ENCODE measurements at places on chromosomes 11 and 22.

GRCh38 chr11:118227865-118228785, 3.3 kb upstream of the JAML start:
- peaks cover 33% of the 10 kb centered on the region for H3K4me1 ChIP-seq
- H3K27ac ChIP-seq = peak overlapping the region; percentile 73
- H3K4me3 ChIP-seq = no peak overlapping the region
- no peaks in the 10 kb centered on the region for H3K36me3 ChIP-seq

DNA sequence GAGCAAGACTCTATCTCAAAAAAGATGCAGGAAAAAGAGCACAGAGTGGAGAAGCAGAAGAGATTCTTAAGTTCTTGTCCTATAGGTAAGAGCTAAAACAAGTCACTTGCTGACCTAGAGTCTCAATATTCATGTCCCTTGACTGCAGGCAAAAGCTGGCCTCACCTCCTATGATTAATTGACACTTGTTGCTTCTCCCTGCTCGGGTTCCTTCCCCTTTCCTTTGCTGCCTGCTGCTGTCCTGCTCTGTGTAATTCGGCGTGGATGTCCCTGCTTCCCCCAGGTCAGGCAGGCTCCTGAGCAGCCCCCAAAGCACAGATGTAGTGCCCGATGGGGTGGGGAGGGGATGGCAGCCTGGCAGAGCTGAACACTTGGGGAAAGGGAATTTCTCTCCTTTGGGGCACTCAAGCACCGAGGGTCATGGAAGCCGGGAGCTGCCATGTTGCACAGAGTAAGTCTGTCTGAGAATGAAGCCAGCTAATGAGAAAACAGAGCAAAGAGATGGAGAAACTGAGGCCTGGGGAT, 60.8 kb upstream of the NUP50 start:
- H3K4me1 ChIP-seq = no peaks in the 10 kb centered on the region
- no peak overlapping the region for H3K4me3 ChIP-seq
- no peak for DNase-seq
- H3K27ac ChIP-seq = no peak overlapping the region
- no peaks in the 10 kb centered on the region for H3K36me3 ChIP-seq
- peaks cover 13% of the 10 kb centered on the region for H3K27me3 ChIP-seq

DNA sequence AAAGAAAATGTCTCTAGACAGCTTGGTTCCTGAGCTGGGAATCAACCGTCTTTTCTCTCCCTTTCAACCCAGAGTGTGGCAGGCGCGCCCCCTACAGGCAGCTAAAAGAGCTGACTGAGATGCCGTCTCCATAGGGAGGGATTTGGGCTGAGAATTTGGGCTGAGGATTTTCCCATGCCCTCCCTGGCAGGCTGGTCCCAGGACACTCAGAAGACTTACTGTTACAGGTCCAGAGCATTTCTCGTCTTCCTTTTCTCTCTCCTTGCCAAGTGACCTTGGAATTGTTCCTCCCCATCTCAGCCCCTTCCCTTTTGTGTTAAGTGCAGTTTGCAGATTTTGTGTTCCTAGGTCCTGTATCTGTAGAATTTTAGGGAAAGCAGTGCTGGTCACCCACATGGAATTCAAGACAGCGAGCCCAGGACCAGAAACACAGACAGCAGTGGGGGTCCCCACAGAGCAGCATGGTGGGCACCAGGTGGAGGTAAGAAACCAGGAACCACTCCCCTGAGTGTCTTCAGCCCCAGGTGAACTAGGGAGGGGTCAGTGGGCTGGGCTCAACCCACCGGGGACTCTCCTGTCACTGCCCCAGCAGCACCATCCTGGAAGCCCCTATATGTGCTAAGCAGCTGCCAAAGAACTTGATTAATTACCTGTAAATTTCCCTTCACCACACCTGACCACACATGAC, 9.9 kb upstream of the IGLL5 start:
- peaks cover 26% of the 10 kb centered on the region for H3K4me1 ChIP-seq
- no peak overlapping the region for H3K27ac ChIP-seq
- no peaks in the 10 kb centered on the region for H3K36me3 ChIP-seq
- peaks cover 3% of the 10 kb centered on the region for H3K27me3 ChIP-seq

DNA sequence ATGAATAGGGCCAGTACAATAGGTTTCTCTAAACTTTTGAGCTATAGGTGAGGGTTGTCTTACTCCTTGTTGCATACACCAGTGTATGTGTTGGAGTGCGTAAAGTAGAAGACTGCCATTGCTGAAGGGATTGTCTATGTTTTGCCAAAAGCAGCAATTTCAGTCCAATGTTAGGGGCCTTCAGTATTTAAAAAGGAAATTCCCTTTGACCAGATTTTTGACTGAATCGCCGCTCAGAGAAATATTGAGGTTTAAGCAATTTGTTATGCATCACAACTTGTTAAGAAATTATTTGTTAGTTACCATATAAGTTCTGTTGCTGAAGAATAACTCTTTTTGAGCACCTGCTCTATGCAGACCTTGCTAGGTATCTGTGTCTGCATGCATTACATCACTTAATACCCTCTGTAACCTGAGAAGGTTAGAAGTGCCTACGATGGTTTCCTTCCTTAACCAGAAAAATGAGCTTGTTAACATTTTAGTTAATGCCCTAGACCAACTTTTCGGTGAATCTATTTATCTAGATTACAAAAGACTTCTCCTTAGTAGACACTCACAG, 33.9 kb downstream of the MMP20 start:
- no peaks in the 10 kb centered on the region for H3K36me3 ChIP-seq
- H3K27me3 ChIP-seq = no peaks in the 10 kb centered on the region
- no peak for DNase-seq
- H3K27ac ChIP-seq = no peak overlapping the region

DNA sequence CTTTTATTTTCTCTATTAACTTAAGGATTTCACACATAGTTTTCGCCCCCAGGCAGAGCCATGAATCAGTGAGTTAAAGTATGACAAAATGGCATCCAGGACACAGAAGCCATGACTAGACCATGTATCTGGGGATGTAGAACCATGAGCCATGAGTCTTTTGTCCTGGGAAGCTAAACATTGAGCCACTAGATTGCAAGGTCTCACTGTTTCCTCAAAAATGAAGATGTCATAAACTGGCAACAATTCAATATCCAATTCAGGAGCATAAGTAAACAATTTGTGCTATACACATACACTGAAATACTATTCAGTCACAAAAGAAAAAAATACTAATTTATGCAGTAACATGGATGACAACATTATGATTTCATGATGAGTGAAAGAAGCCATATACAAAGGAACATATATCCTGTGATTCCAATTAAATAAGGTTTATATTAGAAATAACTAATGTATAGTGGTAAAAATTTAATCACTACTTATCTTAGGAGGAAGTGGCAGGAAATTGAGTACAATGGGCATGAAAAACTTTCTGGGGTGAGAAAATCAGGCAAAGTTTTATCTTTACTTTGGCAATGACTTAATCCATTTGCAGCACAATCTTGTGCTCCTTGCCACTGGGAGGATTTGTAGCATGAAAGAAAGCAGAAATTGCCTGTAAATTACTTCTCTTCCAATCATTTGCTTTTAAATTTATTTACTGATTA, 28.5 kb upstream of the CARD16 start:
- no peak overlapping the region for H3K4me3 ChIP-seq
- no peaks in the 10 kb centered on the region for H3K36me3 ChIP-seq
- no peak overlapping the region for H3K27ac ChIP-seq
- H3K27me3 ChIP-seq = no peaks in the 10 kb centered on the region
- no peak for DNase-seq

DNA sequence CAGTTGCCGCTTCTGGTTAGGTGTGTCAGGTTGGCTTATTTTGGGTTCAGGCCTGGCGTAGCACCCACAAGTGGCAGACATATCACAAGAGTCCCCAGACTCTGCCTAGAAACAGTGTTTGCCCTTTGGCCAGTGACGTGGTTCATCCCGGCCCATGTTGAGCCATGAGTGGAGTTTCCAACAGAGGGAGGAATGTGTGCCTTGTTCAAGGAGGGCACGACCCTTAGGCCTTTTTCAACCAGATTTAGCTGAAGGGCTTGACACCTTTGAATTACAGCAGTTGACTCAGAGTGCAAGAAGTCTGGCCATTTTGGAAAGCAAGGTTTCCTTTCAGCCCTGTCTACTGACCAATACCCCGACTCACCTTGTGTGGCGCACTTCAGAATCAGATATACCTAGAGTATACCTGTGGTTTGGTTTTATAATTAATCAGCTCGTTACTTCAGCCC, 15.1 kb upstream of the AIFM3 start:
- H3K27ac ChIP-seq = no peak overlapping the region
- H3K27me3 ChIP-seq = peaks cover 13% of the 10 kb centered on the region
- DNase-seq = no peak
- peaks cover 51% of the 10 kb centered on the region for H3K36me3 ChIP-seq

DNA sequence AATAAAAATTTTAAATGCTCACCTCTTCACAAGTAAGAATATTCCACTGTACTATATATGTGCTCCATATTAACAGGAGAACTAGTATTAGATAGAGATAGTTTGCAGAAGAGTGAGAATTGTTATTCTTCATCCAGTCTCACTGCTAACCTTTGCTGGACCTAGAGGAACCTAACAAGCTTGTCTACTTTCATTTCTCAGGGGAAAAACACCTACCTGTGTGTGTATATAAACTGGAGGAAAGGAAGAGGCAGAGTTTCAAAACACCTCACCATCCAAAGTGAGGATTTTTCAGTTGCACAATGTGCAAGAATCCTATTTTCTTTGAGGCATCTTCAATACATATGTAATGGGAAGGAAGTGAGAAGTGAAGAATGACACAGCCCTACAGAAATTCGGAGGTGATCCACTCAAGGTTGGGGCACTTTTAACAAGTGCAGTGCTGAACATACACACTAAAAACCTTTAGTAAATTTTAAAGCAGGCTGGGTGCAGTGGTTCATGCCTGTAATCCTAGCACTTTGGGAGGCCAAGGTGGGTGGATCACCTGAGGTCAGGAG, 52.4 kb downstream of the SYTL2 start:
- H3K27me3 ChIP-seq = peaks cover 44% of the 10 kb centered on the region
- H3K4me1 ChIP-seq = peaks cover 24% of the 10 kb centered on the region
- no peak overlapping the region for H3K4me3 ChIP-seq
- H3K36me3 ChIP-seq = no peaks in the 10 kb centered on the region
